D721Med (cell line): ENCODE measurements at places on chromosomes 7 and 10.

GRCh38 chr10:71705582-71705981 is 14.0 kb downstream of the C10orf105 start:
- DNase-seq = no peak

GRCh38 chr7:151764056-151764920 is 112.6 kb downstream of the PRKAG2 start:
- DNase-seq = no peak

DNA sequence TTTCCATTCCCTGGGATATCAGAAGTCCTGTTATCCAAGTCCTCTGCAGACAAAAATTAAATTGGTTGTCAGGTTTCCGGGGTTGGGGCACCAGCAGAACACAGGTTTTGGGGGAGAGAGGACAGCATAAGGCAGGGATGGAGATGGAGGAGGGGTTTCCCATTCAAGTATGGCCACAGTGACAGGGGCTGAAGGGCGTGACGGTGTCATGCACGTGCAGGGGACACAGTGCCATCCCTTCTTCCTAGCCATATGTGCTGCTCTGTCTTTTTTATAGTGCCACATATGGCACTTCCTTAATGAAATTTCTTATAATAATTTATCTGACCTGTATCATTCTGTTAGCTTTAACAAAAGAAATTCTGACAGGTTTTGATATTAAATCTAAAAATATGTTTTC is 259.2 kb downstream of the PTEN start:
- DNase-seq = no peak

GRCh38 chr10:110569736-110570135 is 2.2 kb downstream of the SMC3 start:
- no peak for DNase-seq

DNA sequence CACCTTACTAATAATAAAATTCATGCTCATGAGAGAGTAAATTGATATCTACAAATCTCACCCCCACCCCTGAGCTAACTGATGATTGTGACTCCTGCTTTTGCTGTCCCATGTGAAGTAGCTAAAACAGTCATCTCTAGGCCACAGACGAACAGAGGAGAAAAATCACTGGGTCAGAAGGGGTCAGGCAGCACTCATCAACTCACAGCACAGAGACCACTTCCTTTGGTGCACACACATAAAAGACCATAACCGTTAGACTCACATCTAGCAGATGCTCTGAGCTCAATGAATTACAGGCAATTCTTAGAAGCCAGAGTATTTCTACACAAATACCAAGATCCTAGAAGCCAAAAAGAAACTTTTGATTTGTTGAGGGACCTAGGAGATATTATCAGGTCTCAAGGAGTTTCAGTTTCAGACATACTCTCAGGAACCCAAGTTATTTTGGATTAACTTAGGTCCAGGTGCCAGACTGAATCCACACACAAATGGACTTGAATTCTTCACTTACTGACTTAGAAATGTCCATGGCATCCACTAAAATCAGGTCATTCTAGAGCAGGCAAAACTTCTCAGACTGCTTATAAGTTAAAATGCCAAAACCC is 65.0 kb upstream of the TES start:
- DNase-seq = no peak

- DNase-seq = no peak
Observed at GRCh38 chr7:91089382-91089963, 174.8 kb upstream of the FZD1 start.

GRCh38 chr7:1732645-1733044 is 62.6 kb downstream of the ELFN1 start:
- DNase-seq = no peak

GRCh38 chr7:20778063-20778721 is 8.5 kb downstream of the SP8 start:
- DNase-seq = no peak

DNA sequence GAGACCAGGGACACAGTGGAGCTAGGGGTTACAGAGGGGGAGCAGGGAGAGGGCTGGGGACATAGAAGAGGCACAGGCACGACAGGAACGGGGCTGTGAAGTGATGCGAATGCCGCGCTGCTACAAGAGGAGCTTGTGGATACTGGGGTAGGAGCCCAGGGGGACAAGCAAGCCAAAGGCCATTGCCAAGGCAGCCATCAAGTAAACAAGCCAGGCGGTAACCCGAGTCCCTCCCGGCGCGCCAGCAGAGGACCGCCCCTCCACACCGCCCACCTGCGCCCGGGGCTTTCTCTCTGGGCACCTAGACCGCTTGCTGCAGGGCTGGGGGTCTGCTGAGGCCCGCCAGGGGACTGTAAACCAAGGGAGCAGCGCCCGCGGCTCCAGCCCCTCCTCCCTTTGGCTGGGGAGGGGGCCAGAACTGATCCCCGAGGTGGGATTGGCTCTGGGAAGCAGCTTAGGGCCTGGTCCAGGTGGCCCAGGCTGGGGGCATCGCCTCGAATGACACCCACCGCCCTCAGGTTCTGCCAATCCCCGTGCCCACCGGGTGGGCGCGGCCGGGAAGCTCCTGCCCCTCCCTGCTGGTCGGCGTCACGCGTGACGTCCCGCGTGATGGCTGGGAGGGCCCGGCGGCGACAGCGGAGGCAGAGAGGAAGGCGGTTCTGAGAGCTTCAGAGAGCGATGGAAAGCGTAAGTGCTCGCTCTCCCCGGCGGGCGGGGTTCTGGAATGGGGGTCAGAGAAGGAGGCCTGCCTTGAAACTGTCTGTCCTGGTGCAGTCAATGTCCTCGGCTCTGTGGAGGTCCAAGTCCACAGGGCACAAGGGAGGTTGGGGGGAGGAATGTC is 982 bp downstream of the SFXN3 start:
- peak; percentile 44 for DNase-seq

DNA sequence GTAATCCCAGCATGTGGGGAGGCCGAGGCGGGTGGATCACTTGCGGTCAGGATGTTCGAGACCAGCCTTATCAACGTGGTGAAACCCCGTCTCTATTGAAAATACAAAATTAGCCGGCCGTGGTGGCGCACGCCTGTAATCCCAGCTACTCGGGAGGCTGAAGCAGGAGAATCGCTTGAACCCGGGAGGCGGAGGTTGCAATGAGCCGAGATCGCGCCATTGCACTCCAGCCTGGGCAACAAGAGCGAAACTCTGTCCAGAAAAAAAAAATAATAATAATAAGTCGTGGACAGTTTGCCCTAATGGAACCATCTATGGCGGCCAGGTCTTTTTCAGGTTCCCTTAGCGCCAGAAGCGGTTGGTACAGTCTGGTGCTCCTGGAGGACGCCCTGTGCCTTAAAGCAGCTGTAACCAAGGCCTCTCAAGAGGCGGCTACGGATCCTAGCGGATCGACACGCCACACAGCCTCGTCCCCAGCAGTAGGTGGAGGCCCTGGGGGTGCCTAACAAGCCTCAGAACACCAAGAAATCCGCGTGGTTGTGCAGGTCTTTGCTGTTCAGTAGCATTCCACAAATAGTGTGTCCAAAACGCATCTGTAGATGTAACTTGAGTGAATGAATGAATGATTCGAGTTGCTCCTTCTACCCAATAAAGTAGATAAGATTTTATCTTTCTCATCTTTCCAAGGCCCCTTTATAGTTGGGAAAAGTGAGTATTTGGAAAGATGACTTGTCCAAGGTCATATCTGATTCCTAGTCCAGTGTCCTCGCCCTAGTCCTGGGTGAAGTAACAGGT is 982 bp downstream of the PGAM1 start:
- no peak for DNase-seq

DNA sequence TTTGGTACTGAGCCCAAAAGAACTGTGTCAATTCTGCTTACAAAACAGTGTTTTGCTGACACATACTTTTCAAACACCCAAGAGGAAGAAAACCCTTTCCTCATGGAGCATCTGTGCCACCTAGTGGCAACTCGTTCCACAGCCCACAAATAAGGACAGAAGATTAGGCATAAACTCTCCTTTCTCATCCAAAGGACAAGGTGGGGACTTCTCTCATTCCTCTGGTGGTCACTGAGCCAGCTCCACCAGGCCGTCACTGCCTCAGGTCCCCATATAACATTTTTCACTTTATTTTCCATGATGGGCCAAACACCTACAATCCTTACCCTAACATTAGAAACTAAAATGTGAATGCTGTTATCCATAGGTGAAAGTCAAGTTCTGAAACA is 76.9 kb downstream of the RNF216 start:
- peak; percentile 35 for DNase-seq

GRCh38 chr7:98120559-98120958 is 13.9 kb downstream of the LMTK2 start:
- no peak for DNase-seq

GRCh38 chr7:603152-603951 is 83.7 kb upstream of the PDGFA start:
- DNase-seq = no peak

DNA sequence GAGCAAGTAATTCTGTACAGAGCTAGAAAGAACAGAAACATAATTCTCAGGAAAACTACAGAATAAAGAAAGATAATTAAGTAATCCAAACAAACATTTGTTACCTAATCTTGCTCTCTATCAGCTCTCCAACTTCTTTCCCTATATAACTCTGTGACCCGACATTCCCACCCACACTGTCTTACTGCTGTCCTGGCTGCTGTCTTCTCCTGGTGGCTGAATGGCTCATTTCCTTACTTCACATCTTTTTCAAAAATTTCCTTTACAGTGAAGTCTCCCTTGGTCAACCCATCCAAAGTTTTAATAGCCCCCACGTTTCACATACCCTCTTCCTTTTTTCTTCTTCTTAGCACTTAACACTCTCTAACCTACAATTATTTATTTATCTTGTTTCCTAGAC is 64.0 kb downstream of the HYCC1 start:
- DNase-seq = no peak

GRCh38 chr7:141243368-141243767 is 169.5 kb downstream of the TMEM178B start:
- DNase-seq = no peak

DNA sequence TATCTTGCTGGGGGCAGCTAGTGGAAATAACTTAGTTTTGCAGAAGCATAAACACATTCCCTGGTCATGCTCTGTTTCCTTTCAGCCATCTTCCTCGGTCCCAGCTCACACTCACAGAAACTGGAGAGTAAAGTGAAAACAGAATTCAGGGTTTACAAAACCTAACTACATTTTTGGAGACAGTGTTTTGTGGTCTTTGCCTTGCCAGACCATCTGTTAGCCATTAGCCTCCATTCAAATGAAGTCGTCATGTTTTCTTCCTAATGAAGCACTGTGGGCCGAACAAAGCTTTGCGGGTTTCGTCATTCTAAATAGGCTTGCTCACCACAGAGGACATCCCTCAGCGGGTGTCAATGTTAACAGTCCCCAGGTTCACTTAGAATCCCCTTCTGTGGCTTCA is 214.6 kb upstream of the TMEM72 start:
- DNase-seq = no peak

DNA sequence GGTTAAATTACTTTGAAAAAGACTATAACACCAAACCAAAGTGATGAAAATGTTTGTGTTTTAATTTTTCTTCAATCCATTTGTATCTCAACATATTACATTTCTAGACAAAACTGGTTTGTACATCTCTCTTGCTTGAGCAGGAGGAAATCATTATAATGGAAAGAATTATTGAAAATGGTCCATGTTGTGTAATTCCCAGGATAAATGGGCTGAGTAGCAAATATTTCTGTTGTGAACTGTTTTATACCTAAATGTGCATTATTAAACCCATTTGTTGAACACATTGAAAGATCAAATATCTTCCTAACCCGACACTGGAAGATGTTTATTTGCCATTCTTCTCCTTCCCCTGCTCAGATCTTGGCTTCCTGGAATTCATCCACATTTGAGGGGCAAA is 14.1 kb upstream of the CDK6 start:
- no peak for DNase-seq

- no peak for DNase-seq
Observed at GRCh38 chr7:101884671-101885596, 67.5 kb downstream of the CUX1 start.

- DNase-seq = no peak
Observed at GRCh38 chr10:122246830-122247520, 24.1 kb upstream of the BTBD16 start.

GRCh38 chr10:13527864-13528122 is 1.0 kb downstream of the BEND7 start:
- DNase-seq = no peak

DNA sequence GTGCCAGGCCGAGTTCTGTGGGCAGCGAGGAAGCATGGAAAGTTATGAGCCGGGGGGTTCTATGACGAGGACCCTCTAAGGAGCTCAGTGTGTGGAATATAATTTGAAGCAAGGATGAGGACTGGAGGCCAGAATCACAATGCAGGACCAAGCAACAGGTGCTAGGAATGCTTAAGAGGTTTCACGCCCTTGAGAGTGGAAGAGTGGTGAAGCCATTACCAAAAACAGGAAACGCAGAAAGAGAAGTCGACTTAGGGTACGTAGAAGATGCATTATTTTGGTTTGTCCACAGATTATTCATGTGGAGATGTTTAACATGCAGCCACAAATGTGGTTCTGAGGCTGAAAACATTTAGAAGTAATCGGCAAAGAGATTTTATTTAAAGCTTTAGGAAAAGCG is 78.7 kb downstream of the PIP4K2A start:
- no peak for DNase-seq

GRCh38 chr10:586151-586550 is 103.3 kb downstream of the DIP2C start:
- no peak for DNase-seq

DNA sequence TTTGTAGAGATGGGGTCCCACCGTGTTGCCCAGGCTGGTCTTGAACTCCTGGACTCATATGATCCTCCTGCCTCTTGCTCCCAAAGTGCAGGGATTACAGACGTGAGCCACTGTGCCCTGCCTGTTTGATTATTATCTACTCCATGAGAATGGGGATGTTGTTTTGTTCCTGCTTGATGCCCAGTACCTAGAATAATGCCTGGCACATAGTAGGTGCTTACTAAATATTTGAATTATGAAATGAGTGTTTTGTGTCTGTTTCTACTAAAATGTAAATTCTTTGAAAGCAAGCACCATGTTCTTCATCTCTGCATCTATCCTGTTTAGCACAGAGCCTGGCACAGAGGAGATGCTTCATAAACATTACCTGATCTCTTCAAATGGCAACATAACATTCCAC is 40.9 kb downstream of the ZNF783 start:
- no peak for DNase-seq

GRCh38 chr7:70710011-70710480 is 421.9 kb upstream of the GALNT17 start:
- no peak for DNase-seq

GRCh38 chr7:84195295-84196060 is 889 bp upstream of the SEMA3A start:
- DNase-seq = no peak

- DNase-seq = no peak
Observed at GRCh38 chr10:48934672-48935501, 4.8 kb downstream of the LRRC18 start.

- DNase-seq = no peak
Observed at GRCh38 chr7:80661729-80662128, 23.3 kb downstream of the CD36 start.

DNA sequence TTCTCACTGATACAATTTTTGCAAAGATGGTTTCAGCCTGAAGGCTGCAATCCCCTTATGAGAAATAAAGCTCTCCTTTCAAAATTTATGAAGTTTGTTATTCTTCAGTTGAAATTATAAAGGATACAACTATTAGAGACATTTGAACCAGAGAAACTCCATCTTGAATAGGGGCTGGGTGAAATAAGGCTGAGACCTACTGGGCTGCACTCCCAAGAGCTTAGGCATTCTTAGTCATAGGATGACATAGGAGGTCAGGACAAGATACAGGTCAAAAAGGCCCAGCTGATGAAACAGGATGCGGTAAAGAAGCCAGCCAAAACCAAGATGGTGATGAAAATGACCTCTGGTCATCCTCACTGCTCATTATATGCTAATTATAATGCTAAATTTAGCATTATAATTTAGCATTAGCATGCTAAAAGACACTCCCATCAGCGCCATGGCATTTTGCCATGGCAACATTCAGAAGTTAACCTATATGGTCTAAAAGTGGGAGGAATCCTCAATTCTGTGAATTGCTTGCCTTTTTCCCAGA is 22.4 kb upstream of the IFIT1B start:
- no peak for DNase-seq
